BJ (cell line): ENCODE measurements at places on chromosomes 6 and 20. TPM values are rescaled to one million over a fixed set of nuclear protein-coding genes. Genes with fewer than 3 reads are reported as not detected.

DNA sequence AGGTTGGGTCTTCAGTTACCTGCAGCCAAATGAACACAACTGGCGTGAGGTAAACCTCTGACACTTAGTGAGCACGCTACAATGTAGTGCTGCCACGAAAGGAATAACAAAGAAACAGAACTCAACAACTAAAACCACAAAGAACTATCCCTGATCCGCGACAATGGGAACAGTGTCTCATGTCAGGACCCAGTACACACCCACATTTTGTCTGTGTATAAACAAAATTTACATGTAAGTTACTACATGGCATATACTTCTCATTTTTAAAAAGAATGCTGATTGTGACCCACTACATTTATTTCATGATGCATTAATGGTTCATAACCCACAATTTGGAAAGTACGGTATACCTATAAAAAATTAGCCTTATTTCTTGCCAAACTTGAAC, 14.1 kb downstream of the FKBP1A start:
- DNase-seq: no peak

DNA sequence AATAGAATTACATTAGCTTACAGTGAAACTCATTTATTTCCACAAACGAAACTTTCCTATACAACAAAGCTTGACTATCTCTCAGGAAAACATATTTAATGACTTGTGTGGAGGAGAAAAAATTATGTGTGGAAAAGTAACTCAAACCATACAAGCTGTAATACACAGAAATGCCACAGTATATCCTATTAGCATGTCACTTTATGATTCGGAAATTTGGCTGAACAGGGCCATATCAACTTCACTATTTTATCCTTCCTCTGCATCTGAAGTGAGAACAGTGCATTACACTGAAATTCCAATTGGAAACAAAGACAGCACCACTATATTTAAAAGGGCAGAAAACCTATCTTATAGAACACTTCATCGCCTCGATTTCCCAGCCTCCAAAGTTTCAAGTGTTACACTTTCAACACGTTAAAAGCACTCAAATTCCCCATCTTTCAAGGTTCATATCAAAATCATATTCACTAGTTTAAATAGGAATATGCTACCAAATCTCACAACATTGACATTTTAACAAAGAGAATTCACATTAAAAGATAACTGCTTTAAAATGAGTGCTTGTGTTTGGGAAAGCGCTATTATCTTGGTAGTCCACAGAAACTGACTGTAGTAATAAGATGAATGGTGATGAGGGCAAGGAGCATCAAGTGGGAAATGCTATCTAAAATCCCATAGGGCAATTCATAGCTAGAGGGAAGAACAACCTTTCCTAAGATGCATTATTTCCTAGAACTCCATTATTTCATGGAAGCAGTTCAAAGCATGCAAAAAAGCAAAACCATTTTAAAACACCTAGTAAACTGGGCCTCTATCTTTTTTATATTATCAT, 1.8 kb downstream of the REV3L start:
- no peak for DNase-seq

- DNase-seq: no peak
These were observed 77.8 kb downstream of the BACH2 start for GRCh38 chr6:90218959-90219208.

DNA sequence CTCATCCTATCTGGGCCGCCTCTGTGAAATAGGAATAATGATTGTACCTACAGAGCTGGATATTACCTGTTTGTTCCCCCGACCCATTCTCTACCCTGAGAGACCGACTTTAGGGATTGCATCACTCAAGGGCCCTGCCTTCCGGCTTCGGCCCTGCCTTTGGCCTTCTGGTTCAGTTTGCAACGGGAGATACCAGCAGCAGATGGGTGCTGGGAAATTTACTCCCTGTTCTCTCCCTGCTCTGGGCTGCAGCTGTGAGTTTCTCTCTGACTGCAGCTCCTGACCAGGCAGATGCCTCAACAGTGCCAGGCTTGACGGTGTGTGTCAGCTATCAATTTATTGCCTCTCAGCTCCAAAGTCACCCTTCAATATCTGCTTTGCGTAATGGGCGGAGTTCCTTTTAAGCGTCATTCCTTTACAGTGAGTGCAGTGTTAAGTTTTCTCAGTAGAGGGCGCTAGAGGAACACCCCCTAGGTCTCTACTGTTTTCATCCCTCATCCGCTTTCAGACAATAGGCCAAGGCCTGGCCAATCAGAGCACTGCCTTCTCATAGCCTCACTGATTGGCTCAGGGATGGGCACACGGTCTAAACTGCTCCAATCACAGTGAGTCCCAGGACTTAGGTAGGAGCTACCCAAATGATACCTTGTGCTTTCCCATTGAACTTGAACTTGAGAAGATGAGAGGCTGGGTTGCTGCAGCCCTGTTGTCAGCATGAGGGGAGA, 30.0 kb downstream of the KCNG1 start:
- no peak for DNase-seq

Gene SLC35D3
- polyA plus RNA-seq: not detected in 2 replicates

Gene OGFR
- polyA plus RNA-seq: 25.6 and 34.2 TPM in 2 replicates

DNA sequence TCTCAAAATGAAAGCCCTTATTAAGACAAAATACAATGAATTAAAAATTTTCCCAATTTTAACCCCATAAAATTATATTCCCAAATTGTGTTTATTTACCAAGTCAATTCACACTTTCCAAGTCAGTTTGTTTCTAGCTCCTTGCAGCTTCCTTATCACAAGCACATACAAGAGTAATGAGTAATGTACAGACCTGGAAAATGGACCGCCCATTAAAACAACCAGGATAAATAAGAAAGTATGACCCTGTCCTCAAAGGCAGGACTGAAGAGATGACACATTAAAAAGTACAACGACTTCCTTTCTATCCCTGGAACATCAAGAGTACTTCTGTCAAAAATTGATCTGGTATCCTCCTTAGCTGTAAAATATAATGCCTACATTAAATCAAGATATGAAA, 47.1 kb upstream of the TMX4 start:
- DNase-seq: no peak

GRCh38 chr6:170128811-170129681, 161.8 kb downstream of the DLL1 start:
- no peak for DNase-seq

Gene TAB2
- polyA plus RNA-seq: 23.9 and 41.0 TPM in 2 replicates

DNA sequence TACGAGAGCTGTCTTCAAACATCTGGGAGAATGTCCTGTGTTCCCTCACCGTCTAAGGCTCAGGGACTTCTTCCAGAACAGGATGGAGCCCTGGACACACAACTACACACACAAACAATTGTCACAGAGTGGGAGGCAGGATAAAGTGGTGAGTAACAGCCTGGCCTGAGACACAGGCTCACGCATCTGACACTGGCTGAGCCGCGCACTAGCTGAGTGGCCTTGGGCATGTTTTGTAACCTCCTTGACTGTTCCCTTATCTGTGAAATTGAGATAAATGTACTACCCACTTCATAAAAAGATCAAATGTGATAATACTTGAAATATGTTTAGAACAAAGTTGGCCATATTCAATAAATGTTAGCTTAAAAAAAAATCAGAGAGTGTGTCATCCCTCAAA, 132.4 kb upstream of the ARMC2 start:
- no peak for DNase-seq

- no peak for DNase-seq
These were observed 46.9 kb upstream of the MAPK13 start for GRCh38 chr6:36083446-36083845.

Gene ATP6V1G2
- 2.7 and 3.6 TPM in 2 replicates for polyA plus RNA-seq

- no peak for DNase-seq
These were observed 122.2 kb downstream of the PHF3 start for GRCh38 chr6:63757826-63758225.

Gene CDH26
- polyA plus RNA-seq: 0.17 and 0.18 TPM in 2 replicates

Gene LY6G6C
- not detected in 2 replicates for polyA plus RNA-seq

GRCh38 chr6:111813237-111813636, 60.0 kb downstream of the FYN start:
- peak; percentile 76 for DNase-seq

- no peak for DNase-seq
These were observed 178.7 kb downstream of the TBXT start for GRCh38 chr6:165988757-165989456.

DNA sequence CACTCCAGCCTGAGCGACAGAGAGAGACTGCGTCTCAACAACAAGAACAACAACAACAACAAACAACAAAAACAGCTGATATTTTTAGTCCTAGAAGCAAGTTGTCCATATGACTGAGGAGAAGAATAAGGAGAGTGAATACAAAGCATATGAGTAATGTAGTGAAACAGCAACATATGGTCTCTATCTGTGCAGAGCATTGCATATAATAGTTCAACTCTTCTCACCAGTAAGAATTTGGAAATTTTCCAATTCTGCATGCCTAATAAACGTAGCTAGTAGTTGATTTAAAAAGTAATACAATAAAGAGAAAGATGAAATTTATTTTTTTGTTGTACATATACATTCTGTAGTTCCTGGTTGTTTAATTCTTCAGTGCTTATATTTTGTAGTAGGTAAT, 129.7 kb upstream of the FAM83B start:
- DNase-seq: no peak

DNA sequence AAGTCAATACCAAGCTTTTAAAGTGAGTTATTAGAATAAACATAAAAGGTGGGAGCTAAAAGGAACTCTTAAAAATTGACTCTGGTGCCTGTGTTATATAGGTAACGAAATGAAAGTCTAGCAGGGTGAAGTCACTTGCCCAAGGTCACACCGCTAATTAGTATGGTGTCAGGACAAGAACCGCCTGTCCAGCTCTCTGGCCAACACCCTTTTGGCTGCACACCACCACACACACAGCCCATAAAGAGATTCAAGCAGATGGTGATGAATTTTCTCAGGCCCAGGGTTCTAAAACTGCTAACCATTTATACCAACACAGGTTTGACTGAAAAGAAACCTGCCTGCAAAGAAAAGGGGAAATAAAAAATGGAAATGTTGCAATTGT, 20.2 kb downstream of the GFOD1 start:
- no peak for DNase-seq

DNA sequence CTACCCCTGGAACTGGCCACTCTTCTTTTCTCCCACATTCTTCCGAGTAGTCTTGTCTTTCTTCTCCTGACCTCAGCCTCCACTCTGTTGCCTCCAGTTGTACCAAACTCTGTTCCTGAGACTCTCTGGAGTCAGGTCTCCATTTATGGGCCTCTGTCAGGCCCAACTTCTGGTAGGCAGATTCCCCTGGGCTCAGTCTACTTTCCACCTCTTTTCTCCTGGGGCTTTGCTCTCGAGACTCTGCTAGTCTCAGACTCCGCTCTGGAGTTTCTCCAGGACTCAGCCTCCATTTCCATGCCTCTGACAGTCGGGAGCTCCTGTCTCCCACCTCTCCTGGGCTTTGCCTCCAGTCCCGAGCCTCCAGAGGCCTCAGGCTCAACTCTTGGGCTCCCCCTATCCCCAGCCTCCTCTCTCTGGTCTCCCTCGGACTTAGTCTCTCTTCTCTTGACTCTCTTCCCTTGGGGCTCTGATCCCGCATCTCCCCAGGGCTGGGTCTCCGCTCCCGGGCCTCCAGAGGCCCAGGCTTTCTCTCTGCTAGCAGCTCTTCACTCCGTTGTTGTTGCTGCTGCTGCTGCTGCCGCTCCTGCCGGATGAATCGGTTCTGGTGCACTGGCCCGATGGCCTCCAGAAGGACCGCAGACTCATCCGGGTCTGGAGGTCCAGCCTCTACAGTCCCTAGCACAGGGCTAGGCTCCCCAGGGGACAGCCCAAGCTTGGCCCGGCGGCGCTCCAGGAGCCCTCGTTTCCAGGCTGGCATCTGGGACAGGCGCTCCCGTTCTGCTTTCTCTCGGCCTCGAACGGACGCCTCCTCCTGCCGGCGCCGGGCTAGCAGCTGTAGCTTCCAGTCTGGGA, 1.1 kb downstream of the PPP1R18 start:
- DNase-seq: no peak

Gene CDH4
- polyA plus RNA-seq: 0.81 and 1.5 TPM in 2 replicates

GRCh38 chr6:167481307-167481926, 156.5 kb downstream of the TTLL2 start:
- no peak for DNase-seq

DNA sequence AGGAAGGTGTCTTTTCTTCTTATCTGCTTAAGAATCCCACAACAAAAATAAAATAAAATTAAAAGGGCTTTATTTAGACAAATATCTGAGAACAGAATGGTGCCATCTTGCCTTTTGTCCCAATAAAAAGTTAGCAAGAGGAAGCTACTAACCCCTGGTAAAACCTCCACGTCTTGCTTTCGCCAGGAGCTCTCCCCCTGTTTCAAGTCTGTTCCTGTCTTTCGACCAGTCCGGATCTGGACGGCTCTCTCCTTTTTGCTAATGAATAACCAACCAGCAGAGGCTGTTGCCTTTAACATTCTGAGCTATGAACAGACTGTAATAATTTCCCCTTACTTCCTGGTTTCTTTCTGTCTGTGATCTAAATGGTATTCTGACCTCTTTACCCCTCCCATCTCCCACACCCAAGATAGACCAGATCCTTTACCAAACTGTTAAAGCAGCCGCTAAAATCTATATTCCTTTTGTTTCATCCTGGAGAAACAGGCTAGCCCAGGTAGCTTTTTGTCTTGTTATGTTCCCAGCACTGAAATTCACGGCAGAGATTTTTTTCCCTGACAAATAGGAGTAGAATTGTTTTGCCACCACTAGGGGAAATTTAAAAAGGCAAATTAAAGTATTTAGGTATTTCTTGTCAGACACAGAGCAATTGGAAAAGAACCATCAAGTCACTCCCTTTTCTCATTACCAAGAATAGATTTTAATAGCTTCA, at the start of gene FRK:
FRK (minus strand) TSS at position 320 of the 712 bp plus-strand sequence. CDS start 580 bp downstream, outside the sequence.
- DNase-seq: peak; percentile 3

- peak; percentile 8 for DNase-seq
These were observed 110.0 kb upstream of the SLC22A23 start for GRCh38 chr6:3566812-3567211.

Gene DZANK1
- 2.0 TPM in 2 replicates for polyA plus RNA-seq

- no peak for DNase-seq
These were observed 68.0 kb downstream of the CLVS2 start for GRCh38 chr6:123064038-123064437.

- DNase-seq: no peak
These were observed 720.4 kb upstream of the CHD6 start for GRCh38 chr20:42338294-42339201.

DNA sequence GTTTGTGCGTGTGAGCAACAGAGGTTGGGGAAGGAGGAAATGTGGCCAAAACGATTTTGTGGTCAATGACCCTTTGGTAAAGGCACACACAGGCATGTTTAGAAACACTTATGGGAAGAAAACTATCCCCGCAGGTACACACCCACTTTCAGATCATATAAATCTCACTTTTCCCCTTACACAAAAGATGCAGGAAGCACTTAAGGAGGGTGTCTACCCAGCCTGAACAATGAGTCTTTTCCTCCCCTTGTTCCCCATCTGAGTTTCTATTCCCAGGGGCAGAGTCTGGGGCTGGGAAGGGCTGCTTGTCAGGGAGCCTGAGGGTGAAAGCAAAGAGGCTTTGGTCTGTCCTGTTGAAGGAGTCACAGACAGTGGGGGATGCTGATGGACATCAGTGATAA, 193.2 kb upstream of the SALL4 start:
- peak; percentile 49 for DNase-seq
